ENCODE measurements at places on chromosomes 11 and 22. TPM values are rescaled to one million over a fixed set of nuclear protein-coding genes. Genes with fewer than 3 reads are reported as not detected.

- no peak for DNase-seq
These were observed 26.7 kb downstream of the ALKBH3 start for GRCh38 chr11:43907028-43907975.

DNA sequence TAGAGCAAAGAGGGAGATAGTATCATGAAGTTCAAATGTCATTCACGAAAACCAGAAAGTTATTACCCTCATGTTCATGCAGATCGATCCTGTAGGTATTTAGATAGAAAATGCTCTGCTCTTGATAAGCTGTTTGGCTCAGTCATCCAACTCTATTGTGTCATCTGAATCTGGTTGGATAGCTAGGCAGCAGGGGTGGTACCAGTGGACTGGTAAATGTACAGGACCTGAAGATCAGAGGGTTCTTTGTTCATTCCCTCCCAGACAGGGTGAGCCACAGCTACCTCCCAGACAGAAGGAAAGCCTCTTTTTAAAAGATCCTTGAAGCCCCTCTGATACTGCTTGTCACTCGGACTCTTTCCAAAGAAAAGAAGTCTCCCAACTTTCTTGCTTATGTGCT lies 29.8 kb upstream of the DRD2 start:
- no peak for DNase-seq

- DNase-seq: no peak
These were observed 749.5 kb upstream of the CCDC90B start for GRCh38 chr11:84035645-84036044.

DNA sequence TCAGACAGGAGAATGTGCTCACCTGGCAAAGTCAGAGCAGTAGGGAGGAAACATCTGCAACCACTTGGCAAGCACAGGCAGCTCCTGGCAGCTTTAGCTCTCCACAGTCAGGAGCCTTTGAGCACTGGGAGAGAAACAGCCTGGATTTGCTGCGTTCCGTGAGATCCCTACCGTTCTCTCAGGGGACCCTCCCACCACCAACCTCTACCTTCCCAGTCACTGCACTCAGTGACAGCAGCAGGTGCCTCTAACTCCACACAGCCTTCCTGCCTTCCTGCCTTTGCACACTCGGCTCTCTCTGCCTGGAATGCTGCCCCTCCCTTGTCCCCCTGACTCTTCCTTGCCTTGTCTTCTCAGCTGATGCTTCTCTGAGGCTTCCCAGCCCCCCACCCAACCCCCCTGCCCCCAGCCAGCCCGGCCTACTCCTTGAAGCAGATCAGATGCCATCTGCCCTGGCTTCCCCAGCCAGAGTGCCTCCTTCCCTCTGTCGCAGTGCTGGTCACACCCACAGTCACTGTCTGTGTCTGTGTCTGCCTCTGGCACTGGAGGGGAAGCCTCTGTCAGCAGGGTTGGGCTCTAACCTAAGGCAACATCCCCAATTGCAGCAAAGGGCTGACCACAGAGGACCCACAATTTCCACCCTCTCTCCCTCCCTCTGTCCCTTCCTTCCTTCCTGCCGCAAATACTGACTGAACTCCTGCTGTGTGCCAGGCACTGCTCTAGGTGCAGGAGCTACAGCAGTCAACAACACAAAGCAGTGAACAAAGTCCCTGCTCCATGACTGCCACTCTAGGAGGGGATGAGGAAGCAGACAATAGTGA lies 14.9 kb upstream of the TSKU start:
- no peak for DNase-seq

- DNase-seq: no peak
These were observed 1.3 kb upstream of the OR8D1 start for GRCh38 chr11:124315052-124315451.

GRCh38 chr11:119779195-119780071 lies 50.4 kb upstream of the NECTIN1 start:
- DNase-seq: no peak

- DNase-seq: no peak
These were observed 14.5 kb downstream of the SCGB1A1 start for GRCh38 chr11:62433141-62433903.

IGHMBP2 gene
- 14.6 TPM for polyA plus RNA-seq

ADM2 gene
- 6.0 TPM for polyA plus RNA-seq

RAB36 gene
- 20.0 TPM for polyA plus RNA-seq

MUC15 gene
- 3.1 TPM for polyA plus RNA-seq

ART1 gene
- not detected for polyA plus RNA-seq

UBQLN3 gene
- not detected for polyA plus RNA-seq

All from renal pelvis (tissue), 12 donors.